Stimulated activated CD4-positive, alpha-beta T cell treated with anti-CD3 and anti-CD28 coated beads, Interleukin-4, amount 100 ng/mL, for 48 hours (primary cell): ENCODE measurements at places on chromosomes 5 and 9.
A peak's percentile ranks its signal among the peaks of the same experiment; 100 is the strongest.

DNA sequence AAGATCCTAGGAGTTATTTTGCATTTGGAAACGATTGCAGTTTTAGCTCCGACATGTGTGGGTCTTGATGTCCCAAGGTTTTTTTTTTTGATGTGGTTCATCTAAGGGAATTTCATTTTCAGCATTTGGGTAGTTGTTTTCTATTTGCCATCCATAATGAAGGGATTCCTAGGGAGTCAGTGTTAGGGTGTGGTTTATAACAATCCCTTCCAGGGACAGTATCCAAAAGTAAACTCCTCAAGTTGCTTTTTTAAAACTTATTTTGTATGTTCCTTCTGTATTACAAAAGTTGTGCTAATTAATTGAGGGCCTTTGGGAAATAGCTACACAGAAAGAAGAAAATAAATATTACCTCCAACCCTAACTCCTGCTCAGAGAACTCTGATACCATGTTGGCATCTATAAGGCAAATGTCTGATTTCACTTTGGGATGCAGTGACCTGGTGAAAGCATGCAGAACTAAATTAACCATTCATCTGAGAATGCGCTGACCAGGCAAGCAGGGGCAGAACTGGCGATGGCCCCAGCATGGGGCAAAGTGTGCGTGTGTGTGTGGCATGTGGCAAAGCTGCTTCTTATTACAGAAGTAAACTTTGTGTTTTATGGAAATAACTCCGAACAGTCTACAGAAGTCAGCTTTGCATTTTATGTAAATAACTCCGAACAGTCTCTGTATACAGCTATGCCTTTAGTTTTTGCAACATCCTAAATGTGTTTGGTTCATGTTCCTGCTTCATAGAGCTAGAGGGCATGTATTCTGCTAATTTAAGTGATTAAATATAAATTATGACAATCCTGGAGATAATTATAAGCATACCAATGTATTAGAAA is 237.2 kb downstream of the TRPM3 start:
- DNase-seq: no peak

GRCh38 chr5:141003791-141004611 is 37.7 kb downstream of the PCDHAC2 start:
- DNase-seq: no peak

DNA sequence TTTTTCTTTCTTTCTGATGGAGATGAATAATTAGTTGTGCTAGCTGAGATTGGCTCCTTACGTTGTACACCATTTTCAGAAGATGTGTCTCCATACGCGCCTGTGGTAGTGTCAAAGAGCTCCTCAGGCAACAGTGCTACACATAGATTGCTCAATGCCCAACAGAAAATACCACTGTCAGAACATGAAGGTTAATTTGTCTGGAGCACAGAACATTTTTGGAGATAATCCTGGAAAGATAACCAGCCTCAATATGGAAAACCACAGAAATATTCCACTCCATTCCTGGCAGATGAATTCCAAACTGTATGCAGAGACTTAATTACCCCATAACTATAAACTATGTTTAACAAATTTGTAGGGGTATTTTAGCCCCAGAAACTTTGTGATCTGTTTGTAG is 233.6 kb downstream of the MARCHF11 start:
- DNase-seq: no peak

GRCh38 chr9:97365634-97366033 is 46.3 kb upstream of the TDRD7 start:
- DNase-seq: no peak

DNA sequence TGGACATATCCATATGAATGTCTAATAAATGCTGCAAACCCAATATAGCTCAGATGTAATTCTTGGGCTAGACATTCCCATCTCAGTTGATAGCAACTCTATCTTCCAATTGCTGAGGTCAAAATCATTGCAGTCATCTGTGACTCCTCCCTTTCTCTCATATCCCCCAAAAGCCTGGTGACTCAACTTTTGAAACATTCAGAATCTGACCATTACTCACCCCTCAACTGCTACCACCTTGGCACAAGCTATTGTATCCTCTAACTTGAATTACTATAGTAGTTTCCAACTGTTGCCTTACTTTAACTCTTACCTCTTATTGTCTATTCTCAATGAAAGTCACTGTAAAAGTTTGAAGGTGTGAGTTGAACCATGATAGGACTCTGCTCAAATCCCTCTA is 600.1 kb upstream of the RGMB start:
- no peak for DNase-seq

DNA sequence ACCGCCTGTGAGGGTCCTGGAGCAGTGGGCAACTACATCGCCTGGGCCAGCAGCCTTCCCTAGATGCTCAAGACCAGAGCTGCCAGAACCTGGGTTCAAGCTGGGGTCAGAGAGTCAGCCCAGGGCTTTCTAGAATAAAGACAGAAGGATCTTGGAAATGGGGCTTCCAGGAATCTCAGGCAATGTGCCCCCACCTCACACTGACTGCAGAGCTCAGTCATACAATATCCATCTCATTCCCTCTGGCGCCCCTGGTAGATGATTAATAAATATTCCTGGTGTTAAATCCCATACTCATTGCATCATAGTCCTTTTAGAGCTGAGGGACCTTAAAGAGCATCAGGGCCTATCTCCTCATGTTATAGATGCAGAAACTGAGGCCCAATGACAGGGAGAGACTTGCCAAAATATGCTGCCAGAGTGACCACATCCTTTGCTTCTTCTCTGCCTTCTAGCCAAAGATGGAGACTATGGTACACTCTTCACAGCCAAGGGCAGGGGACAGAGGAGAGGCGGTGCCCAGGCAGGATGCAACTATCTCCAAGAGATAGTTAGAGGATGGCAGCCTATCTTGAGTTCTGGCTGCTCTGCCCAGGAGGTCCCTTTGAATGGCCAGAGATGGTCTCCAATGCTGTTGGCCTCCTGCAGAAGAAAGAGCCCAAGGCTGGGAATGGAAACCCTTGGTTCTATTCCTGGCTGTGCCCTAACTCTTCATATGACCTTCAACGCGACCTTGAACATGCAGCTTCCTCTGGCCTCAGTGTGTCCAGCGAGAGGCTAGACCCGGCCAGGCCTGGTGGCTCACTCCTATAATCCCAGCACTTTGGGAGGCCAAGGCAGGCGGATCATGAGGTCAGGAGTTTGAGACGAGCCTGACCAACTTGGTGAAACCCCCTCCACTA is 36.2 kb upstream of the IL17B start:
- no peak for DNase-seq

DNA sequence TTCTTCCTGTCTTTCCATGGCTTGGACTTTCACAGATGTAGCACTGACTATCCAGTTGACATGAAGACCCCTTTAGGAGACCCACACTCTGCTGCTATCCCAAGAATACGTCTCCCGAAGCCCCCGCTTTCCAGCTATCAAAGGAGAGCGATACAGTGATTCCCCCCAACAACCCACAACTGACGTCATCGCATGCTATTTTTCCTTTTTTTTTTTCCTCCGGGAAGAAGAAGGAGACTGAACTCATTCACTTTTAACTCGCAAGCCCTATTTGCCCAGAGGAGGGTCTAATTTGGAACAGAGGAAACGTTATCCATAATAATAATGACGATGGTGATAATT is 2.1 kb downstream of the PAPPA start:
- DNase-seq: no peak

GRCh38 chr5:6652025-6652424 is 18.8 kb downstream of the SRD5A1 start:
- no peak for DNase-seq

DNA sequence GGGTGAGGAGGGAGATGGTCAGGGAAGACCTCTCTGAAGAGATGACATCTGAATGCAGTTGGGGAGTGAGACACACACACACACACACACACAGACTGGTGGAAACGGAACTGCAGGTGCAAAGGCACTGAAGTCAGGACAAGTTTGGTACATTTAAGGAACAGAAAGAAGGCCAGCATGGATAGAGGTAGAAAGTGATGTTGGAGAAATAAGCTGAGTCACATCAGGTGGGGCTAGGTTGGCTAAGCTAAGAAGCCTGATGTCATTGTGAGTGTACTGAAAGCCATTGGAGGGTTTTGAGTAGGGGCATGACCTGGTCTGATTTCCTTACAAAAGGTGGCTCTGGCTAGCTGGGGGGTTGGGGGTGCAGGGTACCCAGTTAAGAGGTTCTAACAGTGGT is 3.1 kb downstream of the BSPRY start:
- no peak for DNase-seq

GRCh38 chr5:96718635-96719077 is 56.5 kb downstream of the CAST start:
- DNase-seq: no peak

GRCh38 chr9:122402403-122402871 is 31.6 kb downstream of the PTGS1 start:
- peak; percentile 48 for DNase-seq

- DNase-seq: no peak
Measured at GRCh38 chr5:35131723-35132122, 84.0 kb upstream of the AGXT2 start.

DNA sequence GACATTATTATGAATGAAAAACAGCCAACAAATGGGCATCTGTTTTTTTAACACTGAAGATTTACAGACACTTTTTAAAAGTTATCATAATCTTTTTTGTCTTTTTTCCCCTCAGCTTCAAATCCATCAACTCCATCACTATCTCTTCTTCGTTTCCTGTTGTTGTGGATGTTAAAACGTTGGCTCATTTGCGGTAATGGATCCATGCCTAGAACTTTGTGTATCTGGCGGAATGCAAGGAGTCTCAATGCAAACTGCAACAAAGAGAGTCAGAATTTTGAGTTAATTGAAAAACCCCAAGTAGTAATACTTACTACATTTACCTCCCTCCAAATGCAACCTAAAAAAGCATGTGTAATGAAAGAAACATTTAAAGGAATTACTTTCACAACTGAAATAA is 42.9 kb upstream of the MTMR12 start:
- no peak for DNase-seq

GRCh38 chr5:135642488-135642870 is 63.7 kb upstream of the CXCL14 start:
- no peak for DNase-seq

DNA sequence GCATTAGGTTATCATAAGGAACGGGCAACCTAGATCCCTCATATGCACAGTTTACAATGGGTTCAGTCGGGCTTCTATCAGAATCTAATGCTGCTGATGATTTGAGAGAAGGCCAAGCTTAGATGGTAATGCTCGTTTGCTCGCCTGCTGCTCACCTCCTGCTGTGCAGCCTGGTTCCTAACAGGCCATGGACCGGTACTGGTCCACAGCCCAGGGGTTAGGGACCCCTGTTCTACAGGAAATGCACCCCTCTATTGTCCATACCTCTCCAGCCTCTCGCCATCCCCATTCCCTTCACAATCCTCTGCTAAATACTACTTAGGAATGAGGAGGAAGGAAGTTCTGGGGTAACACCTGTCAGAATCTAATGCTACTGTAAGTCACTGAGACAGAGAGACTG is 75.1 kb downstream of the OXCT1 start:
- DNase-seq: no peak

- no peak for DNase-seq
Measured at GRCh38 chr5:113255579-113256386, 179.0 kb downstream of the TSSK1B start.

DNA sequence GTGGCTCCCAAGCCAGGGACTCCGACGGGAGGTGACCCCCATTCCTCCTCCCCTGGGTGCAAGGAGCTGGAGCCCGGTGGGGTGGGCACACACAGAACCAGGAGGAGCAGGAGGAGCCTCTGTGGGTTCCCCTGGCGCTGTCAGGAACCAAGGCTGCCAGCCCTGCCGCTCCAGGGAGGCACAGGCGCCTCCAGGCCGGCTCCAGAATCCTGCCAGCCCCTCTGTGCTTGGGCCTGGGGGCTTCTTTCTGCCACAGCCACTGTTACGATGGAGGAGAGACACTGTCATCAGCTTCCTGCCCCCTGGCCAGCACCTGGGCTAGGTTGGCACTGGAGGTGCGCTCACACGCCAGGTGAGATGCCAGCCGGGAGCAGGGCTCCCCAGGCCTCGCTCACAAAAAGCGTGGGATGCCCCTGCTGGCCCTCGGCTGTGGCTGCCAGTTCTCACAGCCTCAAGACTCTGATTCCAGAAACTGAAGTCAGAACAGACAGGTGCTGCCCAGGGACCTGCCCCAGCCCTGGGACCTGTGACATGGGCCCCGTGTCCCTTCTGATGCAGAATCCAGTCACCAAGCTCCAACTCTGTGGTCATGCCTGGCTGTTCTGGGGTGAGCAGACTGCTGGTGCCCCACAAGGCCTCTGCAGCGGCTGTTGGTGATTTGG is 37.4 kb upstream of the UBAC1 start:
- no peak for DNase-seq

- no peak for DNase-seq
Measured at GRCh38 chr5:128279345-128279744, 195.8 kb downstream of the SLC12A2 start.

DNA sequence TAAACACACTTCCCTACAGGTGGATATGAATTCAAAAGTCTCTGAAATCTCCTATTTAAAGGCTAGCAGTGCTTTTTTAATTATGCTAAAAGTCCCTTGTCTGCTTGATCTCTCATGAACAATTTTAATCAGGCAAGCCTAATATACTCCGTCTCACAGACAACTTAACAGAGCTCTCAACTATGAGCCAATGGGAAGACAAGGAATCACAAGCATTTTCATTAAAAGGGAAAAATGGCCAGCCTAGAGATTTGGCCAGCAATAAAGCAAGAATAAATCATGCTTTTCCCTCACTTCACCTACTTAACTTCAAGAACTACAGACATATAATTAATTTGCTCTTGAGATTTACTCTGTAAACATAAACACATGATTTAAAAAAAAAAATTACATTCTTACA is 78.0 kb downstream of the RFX3 start:
- DNase-seq: no peak
